ENCODE measurements at places on chromosomes 5 and 9. TPM values are rescaled to one million over a fixed set of nuclear protein-coding genes. Genes with fewer than 3 reads are reported as not detected.
A peak's percentile ranks its signal among the peaks of the same experiment; 100 is the strongest.

Gene SNCB
- 0.17 TPM for total RNA-seq

- peak; percentile 14 for DNase-seq
Observed at GRCh38 chr5:73120222-73121118, at the start of gene TMEM171. Gene TMEM171, plus strand, starts transcription at chr5:73120575. Its CDS starts 2,799 bp downstream, at chr5:73123374.

Gene SIL1
- total RNA-seq, result 85.5 TPM

Gene SOHLH1
- not detected for total RNA-seq

GRCh38 chr9:91412941-91413340 is 10.7 kb downstream of the NFIL3 start:
- DNase-seq, result no peak

GRCh38 chr5:140020601-140021177 is 22.4 kb downstream of the NRG2 start:
- no peak for DNase-seq

DNA sequence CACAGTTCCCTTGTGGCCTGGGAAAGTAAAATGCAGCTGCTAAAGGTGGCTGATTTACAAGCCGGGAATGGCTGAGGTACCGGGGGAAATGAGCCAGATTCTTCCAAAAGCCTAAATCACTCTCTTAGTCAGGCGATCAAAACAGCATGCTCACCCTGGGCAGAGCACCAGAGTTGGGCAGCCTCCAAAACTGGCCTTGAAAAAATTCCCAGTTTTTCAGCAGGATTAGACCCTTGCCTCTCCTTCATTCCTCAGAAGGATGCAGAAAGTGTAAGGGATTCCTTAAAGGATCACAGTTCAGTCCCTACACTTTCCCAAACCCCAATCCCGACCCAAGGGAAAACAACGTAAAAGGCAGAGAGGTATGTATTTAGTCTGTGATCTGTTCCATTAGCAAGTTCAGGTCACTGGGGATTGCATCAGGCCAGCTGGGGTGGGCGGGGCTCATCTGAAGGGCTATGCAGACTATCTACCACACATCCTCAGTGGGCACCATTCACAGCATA is 16.9 kb downstream of the TMEM174 start:
- DNase-seq, result peak; percentile 43

DNA sequence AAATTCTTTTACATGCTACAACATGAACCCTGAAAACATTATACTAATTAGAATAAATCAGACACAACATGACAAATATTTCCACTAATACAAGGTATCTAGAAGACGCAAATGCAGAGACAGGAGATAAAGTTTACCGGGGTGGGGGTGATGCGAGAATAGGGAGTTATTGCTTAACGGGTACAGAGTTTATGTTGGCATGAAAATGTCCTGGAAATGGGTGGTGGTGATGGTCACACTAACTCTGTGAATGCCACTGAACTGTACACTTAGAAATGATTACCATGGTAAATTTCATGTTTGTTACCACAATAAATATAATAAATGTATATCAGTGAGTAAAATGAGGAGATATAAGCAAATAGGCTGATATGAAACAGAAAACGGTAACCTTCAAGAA is 132.7 kb downstream of the DCP2 start:
- DNase-seq, result no peak

- DNase-seq, result no peak
Observed at GRCh38 chr9:4797854-4798150, 5.1 kb downstream of the RCL1 start.

Gene GABRG2
- under 0.01 TPM for total RNA-seq

- DNase-seq, result peak; percentile 46
Observed at GRCh38 chr5:35850967-35851680, 5.6 kb upstream of the IL7R start.

Gene DNLZ
- 14.6 TPM for total RNA-seq

DNA sequence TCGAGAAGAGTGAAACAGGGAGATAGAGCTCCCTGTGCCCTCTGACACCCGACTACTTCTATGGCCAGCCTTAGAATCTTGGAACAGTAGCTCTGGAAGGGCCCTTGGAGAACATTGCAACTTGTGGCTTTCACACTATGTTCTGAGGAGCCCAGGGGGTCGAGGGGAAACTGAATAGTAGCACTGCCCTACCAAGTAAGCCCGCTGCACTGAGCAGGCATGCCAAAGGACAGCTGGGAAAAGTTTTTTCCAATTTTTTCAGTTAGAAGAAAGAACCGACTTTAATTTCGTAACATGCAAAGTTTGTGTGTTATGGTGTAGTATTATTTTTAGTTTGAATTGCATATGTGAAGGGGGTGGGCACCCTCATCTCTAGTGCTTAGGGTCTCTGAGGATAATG is 10.9 kb downstream of the SMIM3 start:
- peak; percentile 28 for DNase-seq

- peak; percentile 87 for DNase-seq
Observed at GRCh38 chr5:143261748-143262392, 141.6 kb downstream of the NR3C1 start.

DNA sequence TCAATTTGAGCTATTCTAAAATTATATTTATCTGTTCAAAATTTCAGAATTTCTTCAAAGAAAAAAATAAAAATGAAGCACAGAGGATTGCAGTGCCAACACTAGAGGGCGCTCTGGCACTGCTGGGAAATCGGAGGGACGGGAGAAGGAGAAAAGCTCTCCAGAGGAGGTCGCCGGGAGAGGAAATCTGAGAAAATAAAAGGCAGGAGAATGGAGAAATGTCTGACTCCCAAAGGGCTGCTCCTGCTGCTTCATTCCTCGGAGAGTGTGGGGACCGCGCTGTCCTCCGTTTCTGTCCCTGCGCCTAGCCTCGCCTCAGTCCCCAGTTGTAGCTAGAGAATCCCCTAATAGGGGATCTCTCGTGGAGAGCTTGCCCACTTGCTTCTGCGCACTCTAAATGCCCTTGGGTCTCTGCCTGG is 40.0 kb upstream of the ARSB start:
- peak; percentile 77 for DNase-seq
